ENCODE measurements at places on chromosomes 4 and X.

- H3K4me3 ChIP-seq = no peak overlapping the region
- DNase-seq = no peak
- H3K27ac ChIP-seq = no peak overlapping the region
- H3K27me3 ChIP-seq = no peaks in the 10 kb centered on the region
- no peaks in the 10 kb centered on the region for H3K4me1 ChIP-seq
Measured at GRCh38 chr4:93743022-93743421, 85.5 kb upstream of the ATOH1 start.

GRCh38 chrX:48613502-48614160 lies 16.3 kb downstream of the WDR13 start:
- no peaks in the 10 kb centered on the region for H3K36me3 ChIP-seq
- H3K27ac ChIP-seq = no peak overlapping the region
- no peaks in the 10 kb centered on the region for H3K4me1 ChIP-seq
- no peak for DNase-seq
- no peak overlapping the region for H3K4me3 ChIP-seq
- no peaks in the 10 kb centered on the region for H3K27me3 ChIP-seq

GRCh38 chrX:118474586-118474985 lies 21.0 kb upstream of the DOCK11 start:
- H3K4me3 ChIP-seq = no peak overlapping the region
- H3K27ac ChIP-seq = no peak overlapping the region
- no peaks in the 10 kb centered on the region for H3K4me1 ChIP-seq
- no peak for DNase-seq
- H3K36me3 ChIP-seq = no peaks in the 10 kb centered on the region

DNA sequence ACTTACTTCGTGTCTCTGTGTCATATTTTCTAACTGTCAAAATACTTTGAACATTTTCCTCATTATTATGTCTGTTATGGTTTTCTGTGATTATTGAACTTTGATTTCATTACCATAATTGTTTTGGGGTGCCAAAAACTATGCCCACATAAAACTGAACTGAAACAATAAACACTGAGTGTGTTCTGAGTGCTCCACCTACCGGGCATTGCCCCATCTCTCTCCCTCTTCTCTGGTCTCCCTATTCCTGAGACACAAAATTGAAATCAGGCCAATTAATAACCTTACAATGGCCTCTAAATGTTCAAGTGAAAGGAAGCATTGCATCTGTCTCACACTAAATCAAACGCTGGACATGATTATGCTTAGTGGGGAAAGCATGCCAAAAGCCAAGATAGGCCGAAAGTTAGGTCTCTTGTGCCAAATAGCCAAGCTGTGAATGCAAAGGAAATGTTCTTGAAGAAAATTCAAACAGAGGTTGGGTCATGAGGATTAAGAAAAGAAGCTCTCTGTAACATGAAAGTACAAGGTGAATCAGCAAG lies 972.3 kb downstream of the PCDH7 start:
- H3K4me3 ChIP-seq = no peak overlapping the region
- H3K27ac ChIP-seq = no peak overlapping the region
- H3K4me1 ChIP-seq = no peaks in the 10 kb centered on the region
- H3K36me3 ChIP-seq = no peaks in the 10 kb centered on the region
- no peaks in the 10 kb centered on the region for H3K27me3 ChIP-seq
- no peak for DNase-seq

DNA sequence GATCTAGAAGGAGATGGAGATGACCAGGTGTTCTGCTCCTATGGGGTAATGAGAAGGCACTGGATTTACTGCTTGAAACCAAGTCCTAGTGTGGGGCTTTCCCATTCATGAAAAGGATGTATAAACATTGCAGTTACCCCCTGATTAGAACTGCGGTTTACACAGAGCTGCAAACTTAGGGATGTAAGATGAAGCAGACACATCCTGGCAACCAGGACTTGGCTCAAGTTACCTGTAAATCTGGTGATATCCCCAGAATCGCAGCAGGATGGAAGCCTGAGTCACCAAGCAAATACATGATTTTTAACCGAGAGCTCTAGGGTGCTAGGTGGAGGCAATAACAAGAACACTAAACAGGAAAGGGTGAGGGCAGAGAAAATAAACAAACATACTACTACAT lies 178.6 kb upstream of the MAMLD1 start:
- DNase-seq = no peak
- H3K36me3 ChIP-seq = no peaks in the 10 kb centered on the region
- no peak overlapping the region for H3K4me3 ChIP-seq
- no peaks in the 10 kb centered on the region for H3K4me1 ChIP-seq
- H3K27ac ChIP-seq = no peak overlapping the region
- peaks cover 9% of the 10 kb centered on the region for H3K27me3 ChIP-seq

GRCh38 chrX:78595901-78596502 lies 63.1 kb downstream of the RTL3 start:
- H3K4me3 ChIP-seq = no peak overlapping the region
- H3K27ac ChIP-seq = no peak overlapping the region

GRCh38 chr4:749698-750666 lies 44.4 kb downstream of the PCGF3 start:
- DNase-seq = no peak
- H3K4me1 ChIP-seq = peaks cover 6% of the 10 kb centered on the region
- peaks cover 1% of the 10 kb centered on the region for H3K27me3 ChIP-seq
- no peak overlapping the region for H3K4me3 ChIP-seq

GRCh38 chrX:13007519-13008188 lies 32.7 kb downstream of the TMSB4X start:
- H3K4me1 ChIP-seq = peaks cover 18% of the 10 kb centered on the region
- no peak overlapping the region for H3K27ac ChIP-seq
- DNase-seq = no peak
- no peak overlapping the region for H3K4me3 ChIP-seq
- no peaks in the 10 kb centered on the region for H3K36me3 ChIP-seq
